Aorta (tissue), 5 donors: ENCODE measurements at places on chromosomes 3 and 15.

DNA sequence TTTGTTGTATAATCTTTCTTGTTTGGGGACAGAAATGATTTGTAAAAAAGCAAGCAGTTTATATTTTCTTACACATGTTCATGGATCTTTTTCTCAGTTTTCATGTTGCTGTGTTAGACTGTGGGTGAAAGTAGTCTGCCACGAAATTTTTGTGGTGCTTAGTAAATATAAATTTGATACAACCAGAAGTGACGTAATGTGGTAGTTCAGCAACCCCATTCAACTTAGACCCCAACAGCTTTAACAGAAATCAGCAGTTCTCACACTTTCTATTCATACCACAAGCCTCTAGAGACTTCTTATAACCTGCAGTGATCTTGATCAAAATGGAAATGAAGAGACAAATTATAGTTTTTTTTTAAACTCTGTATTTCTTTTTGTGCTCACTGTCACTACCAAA is 120.2 kb upstream of the IGSF10 start:
- no peak for DNase-seq

DNA sequence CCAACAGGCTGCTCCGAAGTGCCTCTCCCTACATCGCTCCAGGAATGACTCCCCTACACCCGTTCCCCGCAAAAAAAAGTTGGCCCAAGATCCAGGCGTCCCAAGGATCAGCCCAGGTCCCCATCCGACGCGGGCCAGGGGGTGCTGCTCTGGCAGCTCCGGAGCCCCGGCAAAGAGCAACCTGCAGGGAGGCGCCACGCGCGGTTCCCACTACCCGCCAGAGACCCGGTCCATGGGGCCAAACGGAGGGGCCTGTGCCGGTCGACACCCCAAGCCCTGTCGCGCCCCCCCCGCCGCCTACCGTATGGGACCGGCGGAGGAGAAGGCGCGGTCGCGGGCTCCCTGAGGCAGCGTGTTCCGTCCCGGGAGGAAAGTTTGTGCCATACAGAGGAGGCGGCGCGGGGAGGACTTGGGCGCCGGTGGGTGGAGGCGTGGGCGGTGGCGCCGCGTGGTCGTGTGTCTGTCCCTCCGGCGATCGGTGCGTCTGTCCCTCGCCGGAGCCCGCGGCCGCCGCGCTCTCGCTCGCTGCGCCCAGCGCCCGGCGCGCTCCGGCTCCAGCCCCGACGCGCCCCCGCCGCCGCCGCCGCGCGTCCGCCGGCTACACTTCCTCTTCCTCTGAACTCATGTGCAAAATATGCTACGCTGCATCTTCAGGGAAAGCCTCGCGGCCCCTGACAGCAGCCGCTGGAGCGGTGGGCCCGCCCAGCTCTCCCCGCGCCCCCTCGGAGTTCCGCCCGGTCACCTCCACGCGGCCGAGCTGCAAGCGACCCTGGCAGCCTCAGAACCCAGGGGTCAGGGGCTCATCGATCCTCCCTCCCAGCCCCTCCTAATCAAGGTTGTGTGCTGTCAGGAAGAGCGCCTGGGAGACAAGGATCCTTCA is at the start of gene RFTN1:
TSS of gene RFTN1 (minus strand) at position 559 of the 880 bp plus-strand sequence. CDS start 19,830 bp downstream, outside the sequence.
- peak; percentile 81 for DNase-seq

DNA sequence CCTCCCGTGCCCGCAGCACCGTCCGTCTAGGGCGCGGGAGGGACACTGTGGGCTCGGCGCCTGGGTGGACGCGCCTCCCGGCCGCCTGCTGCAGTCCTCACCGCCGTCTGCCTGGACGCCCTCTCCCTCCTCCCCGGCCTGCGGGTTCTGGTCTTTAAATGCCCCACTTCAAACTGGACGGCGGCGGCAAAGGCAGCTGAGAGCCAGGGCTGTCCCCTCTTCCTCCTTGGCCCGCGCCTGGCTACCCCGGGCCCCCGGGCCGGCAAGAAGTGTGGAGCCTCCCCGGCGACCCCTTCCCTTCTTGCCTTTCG is 426 bp downstream of the CBLB start:
- DNase-seq, result peak; percentile 75

- no peak for DNase-seq
These were observed 301.7 kb downstream of the OXSM start for GRCh38 chr3:26091626-26092025.

GRCh38 chr15:55856506-55857164 is 113.7 kb upstream of the PRTG start:
- no peak for DNase-seq

- no peak for DNase-seq
These were observed 8.9 kb upstream of the PCOLCE2 start for GRCh38 chr3:142897807-142898206.

DNA sequence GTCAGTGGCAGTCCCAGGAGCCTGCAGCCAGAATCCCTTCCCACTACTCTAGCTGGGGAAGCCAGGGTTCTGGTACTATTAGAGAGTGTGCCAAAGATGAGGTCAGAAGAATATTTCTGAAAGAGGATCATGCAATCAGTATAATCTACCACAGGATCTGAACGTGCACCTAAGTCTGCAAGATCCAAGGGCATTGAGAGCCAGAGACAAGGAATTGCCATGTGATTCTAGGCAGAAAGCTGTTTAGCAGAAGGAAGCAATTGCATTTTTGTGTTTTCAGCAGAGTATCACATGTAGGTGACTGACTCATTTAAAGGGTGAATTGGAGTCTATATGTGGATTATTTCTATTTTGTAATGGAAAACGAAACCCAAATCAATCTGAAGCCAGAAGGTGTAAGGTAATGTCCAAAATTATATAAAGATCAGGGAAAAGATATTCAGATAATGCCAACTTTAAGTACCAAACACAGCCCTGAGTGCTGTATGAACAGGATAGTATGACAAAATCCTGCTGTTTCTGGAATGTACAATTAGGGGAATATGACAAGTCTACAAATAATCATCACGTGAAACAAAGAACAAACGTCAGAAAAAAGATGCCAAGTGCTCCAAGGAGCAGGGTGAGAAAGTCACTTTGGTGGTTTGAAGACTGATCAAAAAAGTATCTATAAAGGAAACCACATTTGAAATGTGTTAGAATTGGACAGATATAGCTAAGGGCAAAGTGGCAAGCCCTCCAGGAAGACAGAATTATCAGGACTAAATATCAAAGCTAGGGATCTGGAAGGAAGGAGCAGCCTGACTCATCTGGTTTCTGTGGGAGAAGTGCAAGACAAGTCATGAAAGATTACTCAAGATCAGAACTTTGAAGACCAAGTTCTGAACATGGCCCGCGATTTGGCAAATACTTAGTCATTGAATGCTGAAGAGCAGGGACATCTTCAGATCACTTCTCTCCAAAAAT is 1036.6 kb downstream of the NTRK3 start:
- DNase-seq, result no peak

GRCh38 chr3:24264748-24265158 is 229.9 kb downstream of the THRB start:
- no peak for DNase-seq

GRCh38 chr15:88388686-88389085 is 78.5 kb downstream of the MRPL46 start:
- no peak for DNase-seq

- no peak for DNase-seq
These were observed 5.8 kb upstream of the WNT7A start for GRCh38 chr3:13885704-13886010.

- DNase-seq, result no peak
These were observed 92.1 kb downstream of the HHLA2 start for GRCh38 chr3:108388136-108389132.

DNA sequence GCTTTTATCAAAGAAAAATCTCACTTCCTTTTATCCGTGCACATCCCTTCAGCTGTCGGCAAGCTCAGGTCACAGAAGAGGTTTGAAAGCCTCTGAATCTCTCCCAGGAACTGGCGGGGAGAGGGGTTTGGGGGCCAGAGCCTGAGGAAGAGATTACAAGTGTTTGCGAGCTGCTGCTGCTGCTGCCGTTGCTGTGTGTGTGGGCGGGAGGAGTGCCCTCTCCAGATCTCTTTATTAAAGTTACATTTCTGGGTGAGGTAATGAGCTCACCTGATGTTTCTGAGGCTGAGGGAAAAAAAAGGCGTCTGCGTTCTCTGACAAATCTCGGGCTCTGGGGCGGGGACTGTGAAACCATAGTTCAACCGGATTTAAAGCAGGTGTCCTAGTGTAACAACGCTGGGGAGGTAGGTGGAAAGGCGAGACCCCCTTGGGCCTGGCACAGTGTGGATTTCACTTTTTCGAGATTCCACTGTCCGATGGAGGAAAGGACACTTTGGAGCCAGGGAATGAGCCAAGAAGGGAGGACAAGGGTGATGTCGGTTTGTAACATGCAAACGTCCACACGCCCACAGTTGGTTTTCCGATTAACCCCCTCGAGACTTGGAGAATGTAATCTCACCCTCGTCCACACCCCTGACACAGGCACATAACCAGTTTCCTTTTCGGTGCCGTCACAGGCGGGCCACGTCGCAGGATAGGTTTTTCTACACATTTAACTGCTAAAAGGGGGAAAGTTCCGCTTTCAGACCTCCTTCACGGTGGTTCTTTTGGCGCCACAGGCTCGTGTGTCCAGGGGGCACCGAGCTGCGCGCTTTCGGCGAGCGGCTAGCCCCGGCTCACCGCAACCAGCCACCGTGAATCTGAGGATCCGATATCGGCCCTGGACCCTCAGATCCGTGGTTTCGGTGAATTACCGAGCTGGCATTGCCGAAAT is 2.1 kb downstream of the ALCAM start:
- peak; percentile 61 for DNase-seq

GRCh38 chr15:74369756-74370155 is 2.3 kb upstream of the CYP11A1 start:
- DNase-seq, result no peak

DNA sequence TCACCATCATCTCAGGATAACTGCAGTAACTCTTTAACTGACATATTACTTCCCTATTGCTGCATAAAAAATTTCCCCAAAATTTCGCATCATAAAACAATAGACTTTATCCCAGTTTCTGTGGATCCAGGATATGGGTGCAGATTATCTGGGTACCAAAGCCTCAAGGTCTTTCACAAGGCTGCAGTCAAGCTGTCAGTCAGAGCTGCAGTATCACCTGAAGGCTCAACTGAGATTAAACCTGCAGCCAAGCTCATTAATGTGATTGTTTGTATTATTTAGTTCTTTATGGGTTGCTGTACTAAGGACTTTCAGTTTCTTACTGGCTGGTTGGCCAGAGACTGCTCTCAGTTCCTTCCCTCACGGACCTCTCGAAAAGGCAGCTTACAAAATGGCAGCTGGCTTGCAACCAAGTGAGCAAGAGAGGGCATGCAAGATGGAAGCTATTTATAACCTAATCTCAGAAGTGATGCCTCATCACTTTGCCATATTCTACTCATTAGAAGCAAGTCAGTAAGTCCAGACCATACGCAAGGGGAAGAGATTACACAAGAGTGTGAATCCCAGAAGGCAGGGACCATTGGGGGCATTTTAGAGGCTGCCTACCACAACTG is 54.9 kb downstream of the DCUN1D1 start:
- DNase-seq, result peak; percentile 69

DNA sequence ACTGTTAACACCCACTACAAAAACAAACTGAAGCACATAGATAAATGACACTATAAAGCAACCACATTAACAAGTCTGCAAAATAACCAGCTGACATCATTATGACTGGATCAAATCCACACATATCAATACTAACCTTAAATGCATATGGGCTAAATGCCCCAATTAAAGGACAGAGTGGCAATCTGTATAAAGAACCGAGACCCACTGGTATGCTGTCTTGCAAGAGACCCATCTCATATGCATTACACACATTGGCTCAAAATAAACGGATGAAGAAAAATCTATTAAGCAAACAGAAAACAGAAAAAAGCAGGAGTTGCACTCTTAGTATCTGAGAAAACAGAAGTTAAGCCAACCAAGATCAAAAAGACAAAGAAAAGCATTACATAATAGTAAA is 1375.4 kb downstream of the ZPLD1 start:
- no peak for DNase-seq

GRCh38 chr3:117217355-117217754 is 507.8 kb downstream of the TUSC7 start:
- DNase-seq, result no peak

DNA sequence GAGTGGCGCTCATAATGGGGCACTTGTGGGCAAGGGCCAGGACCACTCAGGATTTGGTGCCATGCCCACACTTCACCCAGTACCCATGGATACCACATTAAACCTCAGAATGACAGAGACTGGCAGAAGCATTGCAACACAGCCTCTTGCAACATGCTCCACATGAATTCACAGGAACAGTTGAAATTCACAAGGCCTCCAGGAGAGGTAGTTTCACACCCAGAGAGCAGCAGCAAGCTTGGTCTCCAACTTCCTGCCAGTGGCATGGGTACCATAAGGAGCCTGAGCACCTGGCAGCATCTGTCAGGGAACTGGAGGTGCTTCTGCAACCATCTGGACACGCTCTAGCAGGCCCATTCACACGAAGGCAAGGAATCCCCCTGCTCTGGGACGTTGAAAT is 101.0 kb downstream of the OSBPL10 start:
- DNase-seq, result no peak

GRCh38 chr3:63644212-63644797 is 8.2 kb upstream of the SNTN start:
- DNase-seq, result no peak

DNA sequence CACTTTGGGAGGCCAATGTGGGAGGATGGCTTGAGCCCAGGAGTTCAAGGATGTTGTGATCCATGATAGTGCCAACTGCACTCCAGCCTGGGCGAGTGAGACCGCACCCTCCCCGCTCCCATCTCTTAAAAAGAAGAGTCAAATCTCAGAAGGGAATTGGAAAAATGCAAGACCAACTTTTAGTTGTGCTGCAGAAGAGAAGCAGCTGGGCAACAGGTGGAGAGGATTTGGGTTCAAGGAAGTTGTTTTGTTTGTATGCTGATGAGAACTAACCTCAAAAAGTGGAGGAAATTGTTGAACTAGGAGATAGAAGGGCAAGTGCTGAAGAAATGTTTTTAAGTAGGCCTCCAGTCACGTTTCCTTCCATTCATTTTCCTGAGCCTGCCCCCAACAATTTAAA is 12.8 kb upstream of the PDCD7 start:
- no peak for DNase-seq

DNA sequence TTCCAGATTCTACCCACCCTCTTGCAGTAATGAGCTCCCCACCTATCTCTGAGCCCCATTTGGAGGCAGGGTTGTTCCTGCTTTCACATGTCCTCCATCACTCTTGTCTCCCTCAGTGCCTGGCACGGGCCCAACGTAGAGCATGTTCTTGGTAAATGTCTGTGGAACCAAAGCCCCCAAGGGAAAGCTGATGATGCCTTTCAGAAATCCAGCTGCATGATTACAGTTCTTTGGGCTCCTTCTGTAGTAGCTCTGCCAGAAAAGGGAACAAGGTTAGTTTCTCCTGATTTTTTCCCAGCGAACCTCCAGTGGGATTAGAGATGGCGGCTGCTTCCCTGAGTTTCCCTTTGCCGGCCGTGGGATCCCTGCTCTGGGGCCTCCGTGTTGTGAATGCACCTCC is 39.3 kb downstream of the CGNL1 start:
- DNase-seq, result no peak

GRCh38 chr3:26104851-26105251 is 315.0 kb downstream of the OXSM start:
- no peak for DNase-seq

- DNase-seq, result peak; percentile 93
These were observed at the start of gene NR1D2 for GRCh38 chr3:23944861-23945662. NR1D2 (plus strand) TSS chr3:23945286; CDS start chr3:23945579, 293 bp downstream.

- peak; percentile 93 for DNase-seq
These were observed 31.0 kb downstream of the IDH2 start for GRCh38 chr15:90071220-90071807.

- no peak for DNase-seq
These were observed 117.8 kb upstream of the ACP3 start for GRCh38 chr3:132199451-132199850.

GRCh38 chr15:87843312-87843711 is 413.2 kb downstream of the NTRK3 start:
- no peak for DNase-seq
